ENCODE measurements at places on chromosomes 3 and 15.

DNA sequence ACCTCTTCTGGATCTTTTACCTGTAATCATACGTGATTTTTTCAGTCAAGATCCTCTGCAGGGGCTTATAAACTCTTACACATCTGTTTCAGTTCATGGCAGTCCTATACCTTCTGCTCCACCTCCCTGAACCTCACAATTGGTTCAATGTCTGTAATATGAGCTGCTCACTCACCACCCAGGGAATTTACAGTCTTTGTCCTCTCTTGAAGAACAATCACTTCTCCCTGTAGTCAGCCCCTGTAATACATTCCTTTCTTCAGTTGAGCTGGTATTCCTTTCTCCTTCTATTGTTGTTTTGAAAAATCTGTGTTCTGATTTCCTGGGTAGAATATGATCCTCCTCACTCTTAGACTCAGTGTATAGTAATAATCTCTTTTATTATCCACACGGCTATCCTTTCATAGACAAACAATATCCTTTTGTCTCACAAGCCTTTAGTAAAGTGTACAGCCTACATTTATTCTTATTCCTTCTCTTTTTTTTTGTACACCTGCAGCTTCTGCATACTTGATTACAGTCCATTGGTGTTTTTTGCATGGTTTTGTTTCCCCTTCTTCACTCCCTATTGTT is 101.8 kb downstream of the NECTIN3 start:
- peak; percentile 37 for DNase-seq

DNA sequence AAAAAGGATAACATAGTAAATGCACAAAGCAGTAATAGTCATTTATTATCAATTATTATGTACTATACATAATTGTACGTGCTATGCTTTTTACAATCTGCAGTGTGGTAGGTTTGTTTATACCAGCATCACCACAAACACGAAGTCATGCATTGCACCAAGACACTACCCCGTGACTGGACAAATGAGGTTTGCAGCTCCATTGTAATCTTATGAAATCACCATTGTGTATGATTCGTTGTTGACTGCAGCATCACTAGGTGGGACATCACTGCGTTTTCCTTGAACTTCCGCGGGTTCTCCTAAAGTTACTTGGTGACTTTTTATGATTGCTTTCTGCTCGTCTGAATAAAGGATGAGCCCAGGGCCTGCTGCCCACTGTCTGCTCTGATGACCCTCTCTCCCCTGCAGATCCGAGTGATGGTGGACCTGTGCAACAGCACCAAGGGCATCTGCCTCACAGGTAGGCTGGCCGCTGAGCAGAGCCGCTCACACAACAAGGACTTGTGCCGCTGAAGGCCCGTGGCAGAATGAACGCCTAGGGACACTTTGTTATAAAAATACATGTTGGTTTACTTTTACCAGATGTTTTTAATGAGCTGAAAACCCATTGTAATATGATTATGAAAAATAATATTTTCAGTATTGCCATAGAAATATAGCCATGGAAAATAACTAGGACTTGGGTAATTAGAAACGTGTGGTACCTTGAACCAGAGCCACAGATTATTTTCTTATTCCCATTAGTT is 35.8 kb downstream of the GLDN start:
- DNase-seq, result no peak

GRCh38 chr3:44903314-44903713 is 28.9 kb downstream of the TGM4 start:
- no peak for DNase-seq

GRCh38 chr3:129058441-129059200 is 2.0 kb upstream of the GP9 start:
- DNase-seq, result no peak

GRCh38 chr3:145175626-145176025 is 985.4 kb downstream of the PLOD2 start:
- DNase-seq, result no peak

DNA sequence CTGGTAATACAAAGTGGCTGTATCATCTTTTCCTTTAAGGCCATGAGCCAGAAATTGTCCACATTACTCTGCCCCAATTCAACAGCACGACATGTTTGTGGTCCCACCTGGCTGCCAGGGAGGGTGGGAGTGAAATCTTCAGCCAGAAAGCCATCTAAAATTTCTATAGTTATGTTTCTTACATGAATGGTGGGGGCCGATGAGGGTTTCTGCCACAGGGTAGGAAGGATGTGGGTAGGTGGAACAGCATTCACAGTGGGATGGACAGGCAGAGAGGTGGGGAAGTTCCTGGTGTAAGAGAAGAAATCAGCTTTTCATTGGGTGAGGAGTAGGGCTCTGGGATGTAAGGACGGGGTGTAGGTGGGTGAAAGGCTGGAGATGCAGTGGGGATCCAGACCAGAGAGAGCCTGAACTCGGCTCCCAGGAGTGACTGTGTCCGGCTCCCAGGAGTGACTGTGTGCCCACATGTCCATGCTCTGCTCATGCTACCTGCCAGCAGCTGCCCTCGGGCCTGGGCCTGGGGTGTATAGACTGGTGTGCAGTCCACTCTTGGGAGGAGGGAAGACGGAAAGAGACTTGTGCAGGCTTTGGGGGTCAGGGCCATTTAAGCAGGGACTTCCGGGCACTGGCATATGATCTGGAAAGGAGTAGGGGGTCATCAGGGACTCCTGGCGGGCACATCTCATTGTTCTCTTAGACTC is 3.8 kb upstream of the FBLN2 start:
- DNase-seq, result peak; percentile 31

DNA sequence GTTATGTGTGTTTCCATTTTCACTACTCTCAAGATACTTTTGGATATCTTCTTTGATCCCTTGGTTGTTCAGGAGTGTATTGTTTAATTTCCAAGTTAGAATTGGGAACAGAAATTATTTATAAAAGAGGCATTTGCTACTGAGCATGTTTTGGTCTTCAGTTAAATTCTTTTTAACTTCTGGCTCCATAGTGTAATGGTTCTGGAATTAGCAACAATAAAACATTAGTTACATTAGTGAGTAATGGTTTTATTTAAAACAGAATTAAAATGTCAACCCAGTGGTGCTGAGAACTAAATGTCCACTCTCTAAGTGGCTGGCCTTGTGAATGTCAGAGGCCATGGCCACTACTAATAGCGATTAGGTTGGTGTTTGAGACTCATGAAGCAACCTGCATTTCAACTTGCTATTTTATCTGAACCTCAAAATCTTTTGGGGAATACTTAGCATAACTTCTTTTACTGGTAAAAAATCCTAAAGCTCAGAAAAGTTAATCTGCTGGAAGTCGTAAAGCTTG is 19.5 kb upstream of the MASP1 start:
- DNase-seq, result no peak

- no peak for DNase-seq
Measured at GRCh38 chr3:54443561-54444161, 321.3 kb downstream of the CACNA2D3 start.

DNA sequence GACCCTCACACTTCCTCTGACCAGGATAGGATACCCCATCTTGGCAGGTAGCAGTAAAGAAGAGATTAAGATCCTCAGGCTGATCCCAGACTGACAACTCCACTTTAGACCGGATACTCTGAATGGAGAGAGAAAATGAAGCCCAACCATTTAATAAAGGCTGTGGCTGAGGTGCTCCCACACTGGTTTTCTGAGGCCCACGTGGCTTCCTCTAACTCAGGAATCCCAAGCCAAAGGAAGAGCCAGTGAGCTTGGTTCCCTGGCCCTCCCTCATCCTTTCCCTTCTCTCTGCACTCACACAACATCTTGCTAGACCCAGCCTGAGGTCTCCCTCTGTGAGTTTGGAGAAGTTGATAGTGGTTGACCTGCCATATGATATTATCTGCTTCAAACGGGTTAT is 78.1 kb downstream of the ITGB5 start:
- no peak for DNase-seq

DNA sequence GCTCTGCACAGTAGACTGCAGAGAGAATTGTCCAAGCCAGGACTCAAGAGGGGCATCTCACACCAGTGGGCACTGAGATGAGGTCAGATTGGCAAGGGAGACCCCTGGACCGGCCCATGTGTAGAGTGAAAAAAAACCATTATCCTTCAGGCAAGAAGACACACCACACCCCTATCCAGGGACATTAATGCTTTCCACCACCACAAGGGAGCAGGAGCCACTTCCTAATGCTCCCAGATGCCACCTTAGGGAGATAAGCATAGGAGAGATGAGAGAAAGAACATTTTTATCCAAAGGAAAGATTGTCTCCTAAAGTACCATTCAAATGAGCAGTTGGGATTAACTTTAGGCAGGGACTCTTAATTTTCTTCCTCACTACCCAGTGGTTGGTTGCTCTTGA is 109.6 kb upstream of the PTX3 start:
- no peak for DNase-seq

- DNase-seq, result peak; percentile 10
Measured at GRCh38 chr3:101638261-101638745, 38.6 kb downstream of the ZBTB11 start.

DNA sequence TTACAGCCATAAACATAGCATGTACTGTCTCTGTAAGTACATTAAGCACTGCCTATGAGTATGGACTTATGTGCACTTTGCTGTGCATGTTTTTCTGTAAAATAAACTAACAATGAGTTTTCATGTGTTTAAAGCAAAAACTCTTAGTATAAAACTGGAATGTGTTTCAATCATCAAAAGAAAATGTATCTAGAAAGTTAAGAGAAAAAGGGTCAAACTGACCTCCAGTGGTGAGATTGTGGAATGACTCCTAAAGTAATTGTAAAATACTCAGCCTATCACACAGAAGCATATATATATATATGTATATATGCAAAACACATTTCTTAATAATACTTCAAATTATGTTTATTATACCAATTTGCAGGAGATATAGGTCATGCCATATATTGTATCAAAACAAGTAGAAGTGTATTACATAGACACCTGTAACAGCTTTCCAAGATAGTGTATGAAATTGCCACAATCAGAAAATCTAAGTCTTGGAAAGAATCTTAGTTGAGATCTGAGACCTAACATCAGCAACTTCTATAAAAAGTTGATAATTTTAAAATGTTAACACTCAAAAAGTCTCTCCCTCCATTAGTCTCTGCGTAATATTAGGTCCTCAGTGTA is 199.6 kb downstream of the FMN1 start:
- DNase-seq, result no peak

GRCh38 chr3:187624588-187624987 is 45.6 kb downstream of the SST start:
- DNase-seq, result no peak

DNA sequence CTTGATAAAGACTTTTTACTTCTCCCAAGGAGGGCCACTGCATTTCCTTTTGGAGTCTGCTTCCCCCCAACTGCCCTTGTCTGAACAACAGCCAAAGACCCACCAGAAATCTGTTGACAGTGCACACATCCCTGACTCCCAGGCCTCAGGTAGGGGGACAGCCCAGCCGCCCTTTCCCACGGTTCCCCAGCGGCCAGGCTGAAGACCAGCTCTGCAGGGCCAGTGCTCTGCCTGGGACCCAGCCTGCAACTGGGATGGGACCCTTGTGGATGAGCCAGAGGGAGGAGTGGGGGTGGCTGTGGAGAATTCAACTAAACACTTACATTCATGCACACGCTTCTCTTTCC is 8.1 kb upstream of the PRR23E start:
- peak; percentile 45 for DNase-seq

DNA sequence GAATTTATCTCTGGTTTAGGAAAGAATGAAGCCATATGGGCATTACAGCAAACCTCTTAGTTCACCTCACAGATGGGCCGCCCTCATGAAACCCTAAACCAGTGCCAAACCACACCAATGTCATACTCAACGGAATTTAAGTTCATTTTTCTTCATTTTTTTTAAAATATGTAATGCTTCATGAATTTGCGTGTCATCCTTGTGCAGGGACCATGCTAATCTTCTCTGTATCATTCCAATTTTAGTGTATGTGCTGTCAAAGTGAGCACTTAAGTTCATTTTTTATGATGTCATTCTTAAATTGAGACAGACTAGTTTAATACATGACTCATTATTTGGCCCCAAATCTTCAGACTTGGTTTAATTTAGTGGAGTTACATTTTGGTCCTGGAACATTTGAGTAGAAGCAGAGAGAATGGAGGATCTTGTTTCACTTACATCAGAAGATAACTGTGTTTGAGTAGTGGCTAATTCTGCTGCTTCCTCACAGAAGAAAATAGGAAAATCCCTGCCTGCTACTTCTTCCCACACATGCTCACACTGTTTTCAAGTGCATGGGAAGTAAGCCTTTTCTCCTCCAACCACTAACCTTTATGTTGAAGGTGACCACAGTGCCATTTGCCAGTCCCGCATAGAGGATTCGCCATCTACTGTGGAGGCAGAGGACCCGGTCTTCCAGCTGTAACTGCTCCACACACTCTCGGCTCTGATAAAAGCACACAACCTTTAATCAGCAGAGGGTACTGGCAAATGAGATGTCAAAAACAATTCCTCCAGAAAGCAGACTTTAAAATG is 63.3 kb downstream of the ZNF106 start:
- DNase-seq, result no peak
